HTR-8/SVneo (cell line): ENCODE measurements at places on chromosomes 6 and 20.

DNA sequence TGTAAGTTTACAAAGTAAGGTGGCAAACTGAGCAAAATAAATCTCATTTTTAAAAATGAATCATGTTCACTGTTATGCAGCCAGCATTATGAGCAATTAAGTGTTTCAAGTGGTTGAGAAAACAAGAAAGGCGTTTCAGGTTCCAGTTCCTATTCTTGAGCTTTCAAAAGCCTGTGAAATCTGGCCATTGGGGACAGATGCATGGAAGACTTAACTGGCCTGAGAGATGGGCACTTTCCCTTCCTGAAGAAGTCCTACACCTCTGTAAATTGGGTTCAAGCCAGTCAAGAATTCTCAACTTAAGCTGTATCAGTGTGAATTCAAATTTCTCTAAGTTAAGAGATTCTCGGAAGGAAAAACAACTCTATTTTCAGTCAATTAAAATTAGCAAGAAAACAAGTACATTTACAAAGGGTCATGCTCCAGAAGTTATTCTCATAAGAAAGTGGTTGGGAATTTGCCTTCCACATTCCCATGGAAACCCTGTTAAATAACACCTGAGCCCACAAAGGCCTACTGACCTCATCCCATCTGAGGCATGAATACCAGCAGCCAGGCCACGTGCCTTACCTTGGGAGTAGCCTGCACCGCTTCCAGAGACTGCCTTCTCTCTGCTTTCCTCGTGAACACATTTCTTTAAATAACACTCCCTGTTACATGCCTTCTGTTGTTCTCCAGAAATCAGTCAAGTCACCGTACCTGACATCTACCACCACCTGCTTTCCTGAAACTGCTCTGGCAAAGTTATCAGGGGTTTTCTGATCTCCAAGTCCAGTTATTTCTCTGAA, 19.4 kb downstream of the MAP3K5 start:
- DNase-seq: no peak

- DNase-seq: no peak
These were observed 83.4 kb downstream of the REV3L start for GRCh38 chr6:111399626-111400025.

DNA sequence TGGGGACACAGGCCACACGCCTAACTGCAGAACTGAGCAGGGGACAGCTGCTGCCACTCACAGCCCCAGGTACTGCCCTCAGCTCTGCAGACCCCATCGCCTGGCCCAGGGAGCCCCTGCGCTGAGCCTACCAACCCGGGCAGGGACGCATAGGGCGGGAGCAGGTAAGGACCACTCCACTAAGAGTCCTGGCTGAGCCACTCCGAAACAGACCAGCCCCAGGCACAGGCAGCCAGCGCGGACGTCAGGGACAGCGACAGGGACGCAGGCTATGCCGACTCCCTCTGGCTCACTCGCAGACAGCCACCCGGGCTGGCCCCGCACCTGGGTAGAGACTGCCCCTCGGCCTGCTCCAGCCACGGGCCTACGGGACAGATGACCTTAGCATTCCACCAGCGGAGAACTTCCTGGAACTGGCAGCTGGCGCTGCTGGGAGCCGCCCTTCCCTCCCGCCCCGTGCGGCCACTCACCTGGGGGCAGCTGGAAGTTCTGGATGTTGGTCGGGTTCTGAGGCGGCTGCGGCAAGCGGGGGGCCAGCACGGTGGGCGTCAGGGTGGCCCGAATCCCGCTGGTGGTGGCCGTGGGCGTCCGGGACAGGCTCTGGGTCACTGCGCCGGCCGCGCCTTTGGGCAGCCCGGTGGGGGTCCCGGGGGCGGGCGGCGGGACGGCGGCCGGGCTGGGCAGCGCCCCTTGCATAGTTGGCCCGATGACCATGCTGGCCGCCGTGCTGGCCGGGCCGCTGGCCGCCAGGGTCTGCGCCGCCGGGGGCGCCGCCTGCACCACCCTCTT, 1.5 kb downstream of the TAF4 start:
- peak; percentile 60 for DNase-seq

DNA sequence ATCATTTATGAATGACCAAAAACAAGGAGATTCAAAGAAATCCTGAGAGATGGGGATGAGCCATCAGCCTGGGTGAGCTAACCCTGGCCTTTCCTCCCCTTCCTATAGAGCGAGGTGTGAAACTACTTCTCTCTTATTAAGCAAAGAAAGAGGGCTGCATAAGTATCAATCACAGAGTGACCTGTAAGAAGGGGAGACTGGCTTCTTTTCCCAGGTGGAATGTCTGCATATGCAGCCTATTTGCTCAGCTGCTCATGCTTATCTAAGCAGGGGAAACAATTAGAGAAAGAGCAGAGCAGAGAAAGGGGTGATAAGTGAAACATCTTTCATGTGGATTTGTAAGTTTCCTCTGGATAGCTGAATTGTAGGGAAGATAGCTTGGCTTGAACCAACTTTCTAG, 160.0 kb downstream of the PKHD1 start:
- no peak for DNase-seq

DNA sequence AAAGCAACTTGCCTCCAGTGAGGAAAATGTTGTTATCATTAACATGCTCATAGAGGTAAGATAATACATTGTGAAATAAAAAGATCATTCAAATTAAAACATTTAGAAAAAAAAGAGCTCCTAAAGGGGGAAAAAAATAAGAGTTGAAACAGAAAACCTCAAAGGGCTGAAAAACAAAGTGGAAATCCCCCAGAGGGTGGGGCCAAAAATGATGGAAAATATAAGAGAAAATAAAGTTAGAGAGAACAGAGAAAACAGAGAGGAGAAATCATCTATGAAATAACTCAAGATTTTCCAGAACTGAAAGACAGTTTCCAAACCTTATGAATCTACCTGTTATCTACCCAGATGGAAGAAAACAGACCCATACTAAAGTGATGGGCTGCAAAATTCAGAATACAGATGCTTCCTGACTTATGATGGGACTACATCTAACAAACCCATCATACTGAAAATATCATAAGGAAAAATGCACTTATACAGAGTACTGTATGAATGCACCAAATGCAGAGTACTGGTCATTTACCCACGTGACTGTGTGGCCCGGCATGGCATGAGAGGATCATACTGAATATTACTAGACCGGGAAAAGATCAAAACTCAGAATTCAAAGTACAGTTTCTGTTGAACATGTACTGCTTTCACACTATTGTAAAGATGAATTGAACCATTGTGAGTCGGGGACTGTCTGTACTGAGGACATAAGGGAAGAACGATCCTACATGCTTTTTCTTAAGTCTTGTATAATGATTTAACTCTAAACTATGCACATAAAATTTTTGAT, 4.0 kb downstream of the ZBTB24 start:
- no peak for DNase-seq

- no peak for DNase-seq
These were observed 258.5 kb upstream of the CDH4 start for GRCh38 chr20:60993433-60994044.
